ENCODE measurements at places on chromosomes 1 and 21.

- peak; percentile 82 for DNase-seq
Measured at GRCh38 chr1:205470131-205470530, 14.3 kb upstream of the BLACAT1 start.

DNA sequence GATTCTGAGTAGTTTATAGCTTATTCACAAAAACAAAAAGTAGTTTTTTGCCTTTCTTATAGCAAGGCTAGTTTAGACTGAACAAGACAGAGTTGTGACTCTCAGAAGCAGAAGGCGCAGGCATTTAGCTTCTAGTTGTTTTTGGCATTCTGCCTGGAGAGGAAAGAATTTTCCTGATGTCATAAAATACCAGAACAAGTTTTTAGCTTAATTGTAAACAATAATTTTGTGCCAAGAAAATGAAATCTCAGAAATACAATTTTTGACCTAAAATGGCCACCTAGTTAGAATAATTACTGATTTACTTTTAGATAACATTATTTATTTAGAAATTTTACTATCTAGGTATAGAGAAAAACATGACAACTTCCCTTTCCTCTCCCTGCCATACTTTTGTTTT is 1.0 kb downstream of the DNAJB4 start:
- peak; percentile 59 for DNase-seq

DNA sequence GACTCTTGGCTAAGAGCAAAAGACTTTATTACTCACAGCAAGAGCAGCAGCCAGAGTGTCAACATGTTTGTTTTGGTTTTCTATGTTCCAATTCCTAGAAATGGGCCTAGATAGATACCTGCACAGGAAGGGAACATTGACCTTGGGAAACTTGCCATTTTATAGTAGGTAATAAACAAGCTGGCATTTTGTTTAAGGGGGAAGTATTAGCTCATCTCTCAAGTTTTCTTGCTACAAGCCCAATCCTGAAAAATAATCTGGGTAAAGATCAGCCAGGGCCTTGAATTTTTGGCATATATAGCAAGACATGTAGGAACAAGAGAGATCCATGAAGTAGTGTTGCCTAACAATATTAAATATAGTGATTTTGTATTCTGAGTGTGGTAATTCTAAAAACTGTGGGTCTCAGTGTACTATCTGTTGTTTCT is 51.4 kb upstream of the RGL1 start:
- DNase-seq = no peak

DNA sequence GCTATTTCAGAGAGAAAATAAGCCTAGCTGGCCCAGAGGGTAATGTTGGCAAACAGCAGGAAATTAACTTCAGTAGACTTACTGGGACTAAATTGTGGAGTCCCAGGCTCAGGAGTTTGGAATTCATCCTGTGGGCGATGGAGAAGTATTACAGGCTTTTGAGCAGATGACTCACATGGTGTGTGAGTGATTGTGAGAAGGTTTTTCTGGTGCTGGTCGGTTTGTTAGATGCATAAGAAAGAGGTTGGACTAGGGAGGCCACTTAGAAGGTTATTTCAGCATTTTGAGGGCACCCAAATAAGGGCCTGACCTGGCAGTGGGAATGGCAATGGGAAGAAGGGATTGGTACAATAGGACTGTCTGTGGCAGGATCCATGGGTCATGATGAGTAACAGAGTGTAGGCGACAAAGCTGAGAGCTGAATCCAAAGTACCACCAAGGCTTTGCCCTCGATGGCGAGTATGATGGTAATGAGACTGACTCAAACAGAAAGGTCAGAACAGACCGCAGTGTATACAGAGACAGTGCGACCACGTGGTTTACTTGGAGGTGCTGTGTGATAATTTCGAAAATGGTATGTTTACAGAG is 69.2 kb upstream of the KIF26B start:
- DNase-seq = no peak

DNA sequence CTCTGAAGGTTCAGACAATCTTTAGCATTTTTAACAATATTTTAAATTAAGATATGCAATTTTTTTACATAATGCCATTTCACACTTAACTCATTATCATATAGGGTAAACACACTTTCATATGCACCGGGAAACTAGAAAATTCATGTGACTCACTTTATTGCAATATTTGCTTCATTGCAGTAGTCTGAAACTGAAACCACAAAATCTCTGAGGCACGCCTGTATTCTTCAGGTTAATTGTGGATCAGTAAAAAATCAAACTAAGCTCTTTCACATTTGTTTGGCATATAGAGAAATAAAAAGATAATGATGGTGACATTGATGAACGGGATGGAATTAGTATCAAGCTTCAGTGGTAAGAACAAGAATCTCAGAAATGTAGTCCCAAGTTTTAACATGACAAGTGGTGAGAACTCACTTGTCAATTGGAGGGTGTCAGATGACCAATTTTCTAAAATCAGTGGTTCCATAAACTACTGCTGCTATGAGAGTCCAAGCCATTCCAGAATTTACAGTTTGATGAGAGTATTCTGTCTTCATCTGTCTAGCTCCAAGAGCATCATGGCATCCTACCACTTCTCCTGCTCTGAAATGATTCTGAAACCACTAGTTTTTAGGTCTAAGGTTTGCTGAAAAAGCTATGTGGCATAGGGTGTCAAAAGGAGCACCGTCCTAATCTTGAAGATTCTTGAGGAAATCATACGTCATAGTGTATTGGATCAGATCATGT is 281.0 kb downstream of the PTPRC start:
- DNase-seq = no peak

DNA sequence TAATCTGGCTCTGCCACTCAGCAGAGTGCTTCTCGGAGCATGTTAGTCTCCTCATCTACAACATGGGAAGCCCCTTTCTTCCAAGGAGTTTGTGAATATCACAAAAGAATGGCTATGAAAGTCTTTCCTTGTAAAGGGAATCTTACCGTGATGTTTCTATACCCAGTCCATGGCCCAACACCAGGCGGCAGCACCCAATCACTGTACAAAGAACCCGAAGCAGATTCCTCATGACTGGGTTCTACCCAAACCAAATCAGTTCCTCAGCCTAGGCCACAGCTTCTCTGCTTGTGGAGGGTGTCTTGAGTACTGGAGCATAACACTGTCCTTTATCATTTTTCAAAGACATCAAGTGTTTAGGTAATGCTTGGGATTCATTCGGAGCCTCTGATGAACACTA is 16.6 kb upstream of the SLFNL1 start:
- DNase-seq = no peak

GRCh38 chr1:226639631-226640061 is 91.1 kb downstream of the STUM start:
- no peak for DNase-seq

GRCh38 chr21:31869750-31870149 is 3.1 kb upstream of the HUNK start:
- DNase-seq = no peak

DNA sequence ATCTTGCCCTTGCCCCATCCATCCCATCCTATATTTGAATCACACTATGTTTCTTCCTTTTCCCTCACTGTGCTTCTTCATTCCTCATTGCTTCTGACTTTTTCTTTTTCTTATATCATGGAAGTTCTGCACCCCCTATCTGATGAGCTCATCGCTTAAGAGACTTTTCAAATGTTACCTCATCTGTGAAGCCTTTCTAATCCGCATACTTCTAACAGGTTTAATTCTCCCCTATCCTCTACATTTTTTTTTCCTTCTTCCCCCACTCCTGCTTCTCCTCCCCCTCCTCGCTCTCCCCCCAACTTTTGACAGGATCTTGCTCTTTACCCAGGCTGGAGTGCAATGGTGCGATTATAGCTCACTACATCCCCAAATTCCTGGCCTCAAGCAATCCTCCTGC is 39.5 kb downstream of the OSBPL9 start:
- DNase-seq = no peak

DNA sequence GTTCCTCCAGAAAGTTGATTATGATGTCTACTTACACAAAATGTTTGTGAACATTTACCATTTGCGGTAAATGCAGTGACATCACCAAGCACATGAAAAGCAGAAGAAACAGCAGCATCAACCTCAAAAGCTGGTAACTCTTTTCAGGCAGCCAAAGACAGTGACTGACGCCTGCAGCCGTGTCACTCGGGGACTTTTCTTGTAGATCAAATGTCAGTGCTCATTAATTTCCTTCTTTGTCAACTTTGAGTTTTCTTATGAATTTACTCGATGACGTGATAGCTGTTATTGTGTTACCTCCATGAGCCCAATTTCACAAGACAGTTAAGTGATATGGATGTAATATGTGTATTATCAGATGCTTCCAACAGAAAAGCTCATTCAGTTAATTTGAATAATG is 92.5 kb downstream of the RIPK4 start:
- no peak for DNase-seq

GRCh38 chr21:25405984-25406383 is 201.3 kb downstream of the MRPL39 start:
- no peak for DNase-seq

DNA sequence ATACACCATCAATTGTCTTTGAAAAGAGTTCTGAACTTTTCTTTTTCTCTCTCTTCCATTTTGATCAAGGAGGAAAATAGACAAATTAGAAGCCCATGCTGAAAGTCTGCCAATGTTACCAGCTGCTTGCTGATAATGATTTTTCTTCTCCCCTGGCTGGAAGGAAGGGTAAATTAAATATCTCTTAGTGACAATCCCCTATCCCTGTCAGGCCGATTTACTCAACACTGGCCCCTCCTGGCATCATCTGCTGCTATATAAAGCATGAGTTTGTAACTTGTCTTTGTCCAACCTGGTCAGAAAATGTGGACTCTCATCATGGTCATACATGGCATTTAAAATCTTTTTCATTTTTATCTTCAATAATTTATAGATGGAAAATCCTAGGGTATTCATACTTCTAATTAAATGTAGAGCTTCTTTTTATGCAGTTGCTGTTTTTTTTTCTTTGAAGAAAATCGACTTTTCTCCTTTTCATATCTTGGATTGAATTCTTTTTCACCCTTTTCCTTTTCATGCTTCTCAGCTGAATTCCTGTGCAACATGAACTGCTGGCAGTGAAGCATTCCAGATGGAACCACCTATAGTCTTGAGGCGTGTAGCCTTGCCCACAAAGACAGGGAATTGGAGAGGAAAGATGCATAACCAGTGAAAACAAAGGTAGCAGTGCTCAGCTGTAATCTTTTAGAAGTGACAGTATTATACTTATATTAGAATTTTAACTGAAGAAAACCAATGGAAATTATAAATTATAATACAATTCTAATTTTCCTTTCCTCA is 214.7 kb upstream of the PTGFR start:
- no peak for DNase-seq

GRCh38 chr1:154611150-154611862 is 3.3 kb upstream of the ADAR start:
- no peak for DNase-seq

DNA sequence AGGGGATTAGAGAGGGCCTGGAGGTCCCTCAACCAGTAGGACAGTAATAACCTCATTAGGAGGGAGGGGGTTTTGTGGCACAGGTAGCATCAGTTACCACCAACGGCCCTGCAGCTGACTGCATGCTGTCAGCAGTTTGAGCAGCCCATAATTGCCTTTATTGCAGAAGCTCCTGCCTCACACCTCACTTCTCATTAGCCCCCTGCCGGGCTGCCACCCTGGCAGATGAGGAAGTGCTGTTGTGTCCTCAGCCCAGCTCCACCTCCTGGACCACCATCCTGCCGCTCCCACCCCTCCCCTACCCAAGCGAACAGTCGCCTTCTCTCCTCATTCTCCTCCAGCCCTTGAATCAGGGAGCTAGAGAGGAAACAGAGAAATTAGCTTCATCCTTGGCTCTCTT is 237.4 kb downstream of the LMX1A start:
- no peak for DNase-seq

DNA sequence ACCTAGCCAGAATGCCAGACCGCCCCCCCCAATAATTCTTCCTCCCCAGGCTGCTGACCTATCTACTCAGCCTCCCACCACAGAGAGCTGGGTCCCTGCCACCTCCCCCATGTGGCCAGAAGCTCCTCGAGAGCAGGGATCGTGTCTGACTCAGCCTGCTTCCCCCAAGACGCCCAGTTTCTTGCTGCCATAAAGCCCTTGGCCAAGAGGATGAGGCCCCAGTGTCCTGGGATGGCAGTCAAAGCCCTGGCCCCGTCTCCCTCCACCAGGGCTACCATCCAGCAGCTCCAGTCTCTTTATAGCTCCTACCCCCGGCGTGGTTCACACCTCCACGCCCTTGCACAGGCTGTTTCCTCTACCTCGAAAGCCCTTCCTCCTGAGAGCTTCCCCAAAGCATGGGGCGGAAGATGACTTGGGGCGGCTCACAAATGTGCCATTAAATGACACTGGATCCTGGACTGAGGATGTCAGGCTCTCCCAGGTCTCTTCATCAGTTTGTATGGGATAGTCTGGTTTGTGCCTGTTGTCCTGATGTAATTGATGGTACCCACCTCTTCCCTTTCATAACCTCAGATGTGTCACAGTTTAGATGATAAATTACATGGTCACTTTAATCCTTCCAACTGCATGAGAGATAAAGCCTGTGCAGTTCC is 13.2 kb downstream of the ADGRB2 start:
- DNase-seq = peak; percentile 61

DNA sequence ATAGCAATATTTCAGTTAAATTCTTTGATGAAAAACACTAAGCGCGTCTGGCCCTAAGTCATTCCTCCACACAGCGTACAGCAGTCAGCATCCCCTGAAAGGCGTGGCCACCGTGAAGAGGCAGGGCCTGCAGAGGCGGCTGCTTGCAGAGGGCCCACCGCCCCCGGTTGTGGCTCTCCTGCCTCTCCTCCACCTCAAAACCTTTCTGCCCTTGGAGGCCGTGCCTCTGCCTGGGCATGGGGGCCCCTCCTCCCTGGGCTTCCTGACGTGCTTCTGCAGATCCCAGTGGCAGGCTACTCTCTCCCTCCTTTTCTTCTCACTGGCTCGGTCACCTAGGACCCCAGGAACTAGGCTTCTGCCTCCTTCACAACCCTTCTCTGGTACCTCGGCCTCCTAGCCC is 16.2 kb downstream of the CLSTN1 start:
- no peak for DNase-seq

DNA sequence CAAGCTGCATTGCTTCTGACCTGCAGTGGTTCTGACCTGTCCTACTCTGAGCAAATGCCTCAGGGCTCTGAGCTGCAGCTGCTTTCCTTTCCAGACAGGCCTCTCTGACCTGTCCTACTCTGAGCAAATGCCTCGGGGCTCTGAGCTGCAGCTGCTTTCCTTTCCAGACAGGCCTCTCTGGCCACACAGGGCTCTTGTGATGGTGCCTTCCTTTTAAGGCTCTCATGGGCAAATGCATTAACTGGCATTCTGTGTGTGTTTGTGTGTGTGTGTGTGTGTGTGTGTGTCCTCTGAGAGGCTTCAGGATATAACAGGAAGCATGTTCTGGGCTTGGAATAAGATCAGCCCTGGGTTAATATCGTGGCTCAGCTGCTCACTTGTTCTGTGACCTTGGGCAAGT is 131.3 kb downstream of the NTPCR start:
- no peak for DNase-seq

GRCh38 chr21:42750737-42751530 is 97.5 kb downstream of the PDE9A start:
- DNase-seq = no peak

- DNase-seq = peak; percentile 69
Measured at GRCh38 chr1:11838349-11839272, 9.0 kb downstream of the NPPA start.

Data from small intestine (tissue), 16 donors.